GM23248 (cell line): ENCODE measurements at places on chromosomes 1 and 21. TPM values are rescaled to one million over a fixed set of nuclear protein-coding genes. Genes with fewer than 3 reads are reported as not detected.
A peak's percentile ranks its signal among the peaks of the same experiment; 100 is the strongest.

TEKT2 gene
- total RNA-seq: not detected in 2 replicates

DNA sequence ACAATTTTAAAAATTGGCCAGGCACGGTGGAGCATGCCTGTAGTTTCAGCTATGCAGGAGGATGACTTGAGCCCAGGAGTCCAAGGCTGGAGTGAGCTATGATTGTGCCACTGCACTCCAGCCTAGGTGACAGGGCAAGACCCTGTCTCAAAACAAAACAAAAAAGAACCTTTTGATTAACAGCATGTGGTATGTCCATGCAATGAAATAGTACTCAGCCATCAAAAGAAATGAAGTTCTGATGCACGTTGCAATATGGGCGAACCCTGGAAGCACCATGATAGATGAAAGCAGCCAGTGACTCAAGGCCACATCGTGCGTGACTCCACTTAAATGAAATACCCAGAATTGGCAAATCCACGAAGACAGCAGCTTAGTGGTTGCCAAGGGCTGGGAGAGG, 47.5 kb downstream of the FBXO2 start:
- no peaks in the 10 kb centered on the region for H3K36me3 ChIP-seq
- no peak for DNase-seq
- no peak overlapping the region for H3K27ac ChIP-seq
- peaks cover 5% of the 10 kb centered on the region for H3K27me3 ChIP-seq
- H3K4me3 ChIP-seq: no peak overlapping the region

GRCh38 chr1:29758781-29759499, 522.6 kb downstream of the PTPRU start:
- no peak for DNase-seq
- no peak overlapping the region for H3K27ac ChIP-seq
- H3K36me3 ChIP-seq: no peaks in the 10 kb centered on the region
- no peaks in the 10 kb centered on the region for H3K4me1 ChIP-seq

- no peaks in the 10 kb centered on the region for H3K27me3 ChIP-seq
- DNase-seq: peak; percentile 27
- no peak overlapping the region for H3K4me3 ChIP-seq
- peaks cover 16% of the 10 kb centered on the region for H3K4me1 ChIP-seq
- no peak overlapping the region for H3K27ac ChIP-seq
Observed at GRCh38 chr1:219126377-219126776, 47.3 kb upstream of the LYPLAL1 start.

GRCh38 chr1:109478806-109479205, 4.9 kb upstream of the ATXN7L2 start:
- no peaks in the 10 kb centered on the region for H3K4me1 ChIP-seq
- DNase-seq: no peak
- no peak overlapping the region for H3K4me3 ChIP-seq
- 0 out of 2 replicates have a peak, but pooled peaks cover 2% of the 10 kb centered on the region for H3K27me3 ChIP-seq
